ENCODE measurements at places on chromosomes 5 and 9. TPM values are rescaled to one million over a fixed set of nuclear protein-coding genes. Genes with fewer than 3 reads are reported as not detected.

Gene PDCD1LG2
- total RNA-seq, result 0.50 TPM

Gene PCDHGB3
- 0.32 TPM for total RNA-seq

Gene TMEM252
- not detected for total RNA-seq

Gene OBP2B
- total RNA-seq, result not detected

Gene CD72
- 3.5 TPM for total RNA-seq

Gene PDLIM4
- total RNA-seq, result not detected

Gene RASGRF2
- 32.3 TPM for total RNA-seq

Gene ROR2
- 0.37 TPM for total RNA-seq

Gene LIX1
- not detected for total RNA-seq

- DNase-seq, result no peak
Measured at GRCh38 chr5:179802950-179803562, 3.6 kb downstream of the MGAT4B start.

DNA sequence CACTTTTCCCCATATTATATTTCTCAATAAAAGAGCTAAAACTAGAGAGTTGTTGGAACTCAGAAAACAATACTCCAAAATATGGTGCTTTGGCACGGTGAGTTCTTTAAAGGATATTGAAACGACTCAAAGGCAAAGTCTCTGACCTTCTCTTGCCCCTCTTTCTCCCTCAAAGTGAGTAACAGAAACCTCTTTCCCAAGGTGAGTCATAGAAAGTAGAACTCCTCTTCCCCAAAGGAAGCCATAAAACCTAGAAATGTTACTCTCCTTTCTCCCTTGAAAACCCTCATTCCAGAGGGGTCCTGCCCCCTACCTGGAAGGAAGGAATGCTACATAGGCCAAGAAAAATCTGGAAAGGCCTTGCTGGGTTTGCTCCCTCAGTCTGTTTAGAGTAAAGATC lies 47.5 kb downstream of the RAPGEF6 start:
- DNase-seq, result no peak

- no peak for DNase-seq
Measured at GRCh38 chr5:151738125-151738848, 20.1 kb downstream of the ATOX1 start.

DNA sequence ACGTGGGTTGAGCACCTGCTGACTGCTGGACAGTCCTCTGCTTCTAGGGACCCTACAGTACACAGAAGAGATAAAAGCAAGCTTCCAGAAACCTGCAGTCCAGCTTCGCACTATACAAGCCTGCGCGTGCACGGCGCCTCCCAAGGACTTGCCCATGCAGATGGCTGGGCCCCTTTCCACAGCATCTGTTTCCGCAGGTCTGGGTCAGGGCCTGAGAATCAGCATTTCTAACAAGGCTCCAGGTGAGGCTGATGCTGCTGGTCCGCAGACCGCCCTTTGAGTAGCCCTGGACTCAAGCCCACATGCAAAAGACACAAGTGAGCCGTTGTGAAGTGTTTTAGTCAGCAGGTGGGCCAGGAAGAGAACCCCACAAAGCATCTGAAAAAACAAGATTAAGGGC lies 133.1 kb downstream of the HSD17B3 start:
- no peak for DNase-seq

DNA sequence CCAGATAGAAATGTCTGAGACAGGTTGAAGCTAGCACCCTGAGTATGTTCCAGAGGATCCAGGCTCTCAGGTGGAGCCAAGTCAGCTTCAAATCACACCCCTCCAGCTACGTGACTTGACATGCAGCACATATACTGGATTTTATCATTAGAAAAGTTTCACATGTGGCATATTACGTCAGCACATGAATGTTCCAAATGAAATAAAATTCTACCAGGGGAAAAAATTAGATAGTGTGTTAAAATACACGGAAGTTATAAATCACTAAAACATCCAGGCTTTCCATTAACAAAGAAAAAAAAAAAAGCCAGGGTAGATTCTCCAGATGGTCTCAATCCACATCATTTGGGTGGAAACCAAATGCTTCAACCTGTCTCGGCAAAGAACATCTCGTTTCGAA lies 251.6 kb downstream of the MPDZ start:
- no peak for DNase-seq

GRCh38 chr9:101736717-101737116 lies 1.7 kb downstream of the GRIN3A start:
- no peak for DNase-seq

GRCh38 chr5:43648499-43649124 lies 45.6 kb downstream of the NNT start:
- no peak for DNase-seq

GRCh38 chr9:76894198-76894597 lies 11.7 kb downstream of the PRUNE2 start:
- no peak for DNase-seq

DNA sequence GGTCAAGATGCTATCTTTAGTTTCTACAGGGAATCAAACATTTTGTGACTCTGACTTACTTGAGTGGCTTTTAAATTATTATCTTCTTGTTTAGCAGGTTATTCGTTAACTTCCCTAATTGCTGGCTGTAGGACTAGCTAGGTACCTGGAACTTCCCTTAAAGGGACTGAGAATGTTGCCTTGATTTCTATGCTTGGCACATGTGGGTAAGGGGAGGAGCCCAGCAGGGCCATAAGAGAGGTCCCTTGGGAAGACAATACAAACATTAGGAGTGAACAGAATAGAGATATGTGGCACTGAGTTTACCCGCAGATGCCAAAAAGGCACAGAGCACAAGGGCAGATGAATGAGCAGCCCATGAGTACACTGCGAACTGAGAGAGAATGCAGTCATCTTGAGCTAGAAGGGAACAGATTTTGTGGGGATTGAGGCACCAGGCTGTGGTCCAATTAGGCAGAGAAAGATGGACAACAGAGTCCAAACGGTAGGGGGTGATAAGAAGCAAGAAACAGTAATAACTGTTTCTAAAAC lies 9.8 kb downstream of the CKMT2 start:
- DNase-seq, result no peak

GRCh38 chr5:115842952-115843351 lies 1.2 kb downstream of the AP3S1 start:
- DNase-seq, result no peak

DNA sequence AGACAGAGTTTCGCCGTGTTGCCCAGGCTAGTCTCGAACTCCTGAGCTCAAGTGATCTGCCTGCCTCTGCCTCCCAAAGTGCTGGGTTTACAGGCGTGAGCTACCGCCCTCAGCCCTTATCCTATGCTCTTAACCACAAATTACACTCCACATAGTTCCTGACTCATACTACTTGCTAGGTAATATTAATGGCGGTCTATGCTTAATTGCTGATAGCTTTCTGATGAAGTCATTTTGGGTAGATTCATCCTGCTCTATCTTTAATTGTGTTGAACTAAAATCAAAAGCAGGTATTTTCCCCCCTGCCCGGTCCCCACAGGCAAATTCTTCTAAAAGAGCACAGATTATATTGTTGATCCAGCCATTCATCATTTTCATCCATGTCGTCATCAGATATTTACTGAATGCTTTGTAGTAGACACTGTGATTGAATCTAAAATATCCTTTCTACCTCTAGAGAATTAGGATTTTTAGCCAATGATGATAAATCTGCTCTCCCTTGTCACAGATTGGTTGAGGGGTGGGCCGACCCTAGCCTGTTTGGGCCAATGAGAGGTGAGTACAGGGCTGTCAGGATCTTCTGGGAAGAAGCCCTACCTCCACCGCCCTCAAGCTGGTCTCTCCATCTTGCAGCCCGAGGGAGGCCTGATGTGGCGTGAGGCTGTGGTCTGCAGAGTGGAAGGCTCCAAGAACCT lies 144.8 kb downstream of the NR3C1 start:
- no peak for DNase-seq

DNA sequence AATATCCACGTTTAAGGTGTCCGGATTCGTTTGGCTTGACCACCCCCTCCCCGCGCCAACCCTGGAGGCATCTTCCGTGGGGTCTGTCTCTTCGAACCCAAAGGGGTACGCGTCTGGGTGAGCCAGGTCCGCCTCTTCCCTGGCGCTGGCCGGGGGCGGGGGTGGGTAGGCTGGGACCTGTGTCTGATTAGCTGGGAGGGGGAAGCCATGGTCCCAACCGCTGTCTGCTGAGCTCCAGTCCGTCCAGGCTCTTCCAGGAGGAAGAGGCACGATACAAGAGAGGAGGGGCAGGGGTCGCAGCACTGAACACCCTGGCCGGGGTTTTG lies at the start of gene LVRN:
Gene LVRN, plus strand, starts transcription at position 237 of the 326 bp plus-strand sequence. CDS start 143 bp downstream, outside the sequence.
- DNase-seq, result no peak

- DNase-seq, result no peak
Measured at GRCh38 chr5:15598294-15598902, 98.4 kb downstream of the FBXL7 start.

DNA sequence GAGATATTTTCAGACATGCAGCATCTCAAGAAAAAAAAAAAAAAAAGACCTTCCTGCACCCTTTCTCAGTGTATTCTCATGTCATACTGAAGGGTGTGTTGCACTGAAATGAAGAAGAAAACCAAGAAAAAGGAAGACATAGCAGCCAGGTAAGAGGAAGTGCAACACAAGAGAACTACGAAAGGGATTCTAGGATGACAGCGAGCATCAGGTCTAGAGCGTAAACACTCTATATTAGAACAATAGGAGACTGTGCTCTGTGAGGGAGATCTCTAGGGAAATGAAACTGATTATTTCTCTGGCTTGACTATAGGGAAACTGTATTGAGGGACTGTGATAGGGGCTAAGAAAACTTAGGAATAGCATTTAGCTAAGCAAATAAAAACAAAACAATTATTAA lies 30.0 kb downstream of the BTF3 start:
- DNase-seq, result no peak

DNA sequence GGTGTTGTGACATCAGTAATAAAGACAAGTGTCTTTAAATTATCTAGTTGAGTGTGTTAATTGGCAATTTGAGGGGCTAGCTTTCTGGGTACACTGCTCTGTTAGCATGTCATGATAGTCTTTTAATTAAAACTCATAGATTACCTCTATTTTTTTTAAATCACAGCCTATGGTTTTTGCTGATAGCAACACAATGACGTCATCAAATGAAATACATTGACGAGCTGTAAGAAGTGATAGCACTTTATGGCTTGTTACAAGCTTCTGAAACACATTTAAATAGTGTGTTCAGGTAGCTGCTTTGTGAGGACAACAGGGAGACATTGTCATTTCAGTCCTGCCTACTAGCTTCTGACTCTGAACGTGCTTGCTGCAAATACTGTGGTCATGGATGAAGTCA lies 600.5 kb upstream of the EDIL3 start:
- DNase-seq, result no peak

DNA sequence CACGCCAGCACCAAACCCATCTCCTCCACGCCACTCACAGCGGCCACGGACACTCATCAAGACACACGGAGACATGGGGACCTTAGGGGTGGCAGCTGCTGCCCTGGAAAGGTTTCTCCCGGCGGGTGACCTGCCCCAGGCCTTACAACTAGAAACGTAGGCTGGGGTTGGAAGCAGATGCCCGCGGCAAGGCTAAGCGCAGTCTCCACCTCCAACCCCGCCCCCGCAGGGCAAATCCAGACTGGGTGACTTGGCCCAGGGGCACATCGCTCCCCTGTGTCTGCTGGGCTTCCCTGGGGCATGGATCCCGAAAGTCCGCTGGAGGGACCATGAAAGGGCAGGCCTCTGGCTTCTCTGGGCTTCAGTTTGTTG lies 12.0 kb upstream of the ASS1 start:
- no peak for DNase-seq
